GM06990 (cell line): ENCODE measurements at places on chromosomes 4 and X.

DNA sequence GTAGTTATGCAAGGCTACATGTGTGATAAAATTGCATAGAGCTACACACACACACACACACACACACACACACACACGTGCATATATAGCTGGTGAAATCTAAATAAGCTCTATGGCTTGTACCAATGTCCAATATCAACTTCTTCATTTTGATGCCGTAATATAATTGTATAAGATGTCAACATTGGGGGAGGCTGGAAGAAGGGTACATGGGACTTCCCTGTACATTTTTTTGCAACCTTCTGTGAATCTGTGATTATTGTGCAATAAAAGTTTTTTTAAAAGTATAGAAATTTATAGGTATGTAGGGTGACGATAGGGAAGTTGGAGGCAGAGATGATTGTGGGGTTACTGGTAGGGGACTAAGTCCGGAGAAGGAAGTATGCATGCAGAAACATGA is 105.5 kb downstream of the HDAC8 start:
- DNase-seq = no peak

- no peak for DNase-seq
Observed at GRCh38 chr4:64465263-64465662, 56.0 kb upstream of the TECRL start.

- no peak for DNase-seq
Observed at GRCh38 chrX:39501822-39502221, 595.9 kb downstream of the BCOR start.

GRCh38 chr4:3220476-3221183 is 28.3 kb upstream of the MSANTD1 start:
- no peak for DNase-seq

GRCh38 chrX:129786210-129786651 is 6.5 kb downstream of the SASH3 start:
- peak; percentile 70 for DNase-seq

GRCh38 chrX:50827996-50828395 is 14.0 kb upstream of the SHROOM4 start:
- DNase-seq = no peak

DNA sequence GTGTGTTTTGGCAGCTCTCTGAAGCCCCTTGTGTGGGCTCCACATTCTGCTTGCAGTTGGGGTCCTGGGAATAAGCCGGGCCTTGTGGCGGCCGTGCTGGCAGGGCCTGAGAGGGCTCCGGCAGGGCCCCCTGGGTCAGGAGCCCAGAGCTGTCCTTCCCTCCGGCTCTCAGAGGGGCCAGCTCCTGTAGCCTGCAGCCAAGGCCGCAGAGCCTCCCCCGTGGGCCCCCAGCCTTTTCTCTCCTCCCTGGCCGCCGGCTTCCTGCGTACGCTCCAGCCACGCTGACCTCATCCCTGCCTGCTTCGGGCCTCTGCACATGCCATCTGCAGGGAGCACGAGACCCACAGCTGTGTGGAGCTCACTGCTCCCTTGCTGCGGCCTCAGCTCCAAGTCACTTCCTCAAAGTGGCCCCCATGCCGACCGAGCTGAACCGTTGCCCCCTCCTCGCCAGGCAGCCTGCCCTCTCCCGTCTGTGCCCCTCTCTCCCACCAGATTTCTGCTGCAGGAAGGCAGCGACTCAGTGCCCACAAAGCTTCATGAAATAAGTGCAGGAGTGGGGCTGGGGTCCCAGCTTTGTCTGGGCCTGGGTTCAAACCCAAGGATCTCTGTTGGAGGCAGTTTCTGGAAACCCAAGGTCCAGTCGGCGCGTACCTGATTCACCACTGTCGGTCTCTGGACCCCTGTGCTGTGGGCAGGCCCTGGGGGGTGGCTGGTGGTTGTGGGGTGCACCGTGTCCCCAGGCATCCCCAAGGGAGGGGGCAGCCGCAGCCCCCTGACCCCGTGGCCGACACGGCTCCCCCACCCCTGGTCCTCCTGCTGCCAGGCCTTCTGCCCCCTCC is 57.1 kb upstream of the NKX1-1 start:
- DNase-seq = no peak

DNA sequence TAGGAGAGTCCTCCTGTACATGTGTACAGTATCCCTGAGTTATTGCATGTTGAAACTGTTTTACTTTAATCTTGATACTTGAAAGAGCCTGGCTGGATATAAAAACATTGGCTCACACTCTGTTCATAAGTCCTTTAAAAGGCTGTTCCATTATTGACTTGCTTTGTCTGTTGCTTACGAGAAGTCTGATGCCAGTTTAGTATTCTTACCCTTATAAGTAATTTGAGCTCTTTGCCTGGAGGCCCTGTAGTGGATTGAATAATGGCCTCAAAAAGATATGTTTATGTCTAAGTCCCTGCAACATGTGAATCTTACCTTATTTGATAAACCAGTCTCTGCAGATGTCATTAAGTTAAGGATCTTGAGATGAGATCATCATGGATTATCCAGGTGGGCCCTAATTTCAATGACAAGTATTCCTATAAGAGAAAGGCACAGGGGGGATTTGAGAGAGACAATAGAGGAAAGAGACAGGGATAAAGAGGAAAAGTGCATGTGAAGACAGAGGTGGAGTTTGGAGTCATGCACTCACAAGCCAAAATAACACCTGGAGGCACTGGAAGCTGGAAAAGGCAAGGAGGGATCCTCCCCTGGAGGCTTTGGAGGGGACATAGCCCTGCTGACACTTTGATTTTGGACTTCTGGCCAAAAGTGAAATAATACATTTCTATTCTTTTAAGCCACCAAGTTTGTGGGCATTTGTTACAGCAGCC is 98.1 kb downstream of the IRF2 start:
- no peak for DNase-seq

DNA sequence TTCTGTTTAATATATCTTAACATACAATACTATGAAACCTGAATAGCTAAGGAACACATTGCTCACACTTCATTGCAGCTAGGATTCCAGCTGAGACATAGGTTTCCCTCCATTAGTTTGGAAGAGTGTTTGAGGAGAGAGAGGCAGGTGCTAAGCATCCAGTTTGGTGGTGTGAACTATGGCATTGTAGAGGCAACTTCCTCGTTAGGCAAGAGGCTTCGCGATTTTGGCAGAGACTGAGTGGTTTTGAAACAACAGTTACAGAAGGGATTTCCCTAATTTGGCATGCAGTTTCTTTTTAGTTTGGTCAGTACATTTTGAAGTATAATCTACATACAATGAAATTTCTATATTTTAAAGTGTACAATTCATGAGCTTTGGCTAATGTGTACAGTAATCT is 117.1 kb upstream of the BMP3 start:
- no peak for DNase-seq

DNA sequence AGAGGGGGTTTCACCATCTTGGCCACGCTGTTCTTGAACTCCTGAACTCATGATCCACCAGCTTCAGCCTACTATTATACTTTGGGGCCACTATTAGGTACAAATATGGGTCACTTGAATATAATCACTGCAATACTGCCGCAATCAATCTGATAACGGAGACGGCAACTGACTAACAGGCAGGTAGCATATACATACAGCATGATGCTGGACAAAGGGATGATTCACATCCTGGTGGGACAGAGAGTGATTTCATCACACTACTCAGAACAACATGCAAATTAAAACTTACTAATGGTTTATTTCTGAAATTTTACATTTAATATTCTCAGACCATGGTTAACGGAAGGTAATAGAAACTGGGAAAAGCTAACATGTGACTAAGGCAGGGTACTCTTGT is 10.9 kb downstream of the LRBA start:
- DNase-seq = no peak

GRCh38 chr4:109947457-109947856 is 34.8 kb downstream of the EGF start:
- no peak for DNase-seq

DNA sequence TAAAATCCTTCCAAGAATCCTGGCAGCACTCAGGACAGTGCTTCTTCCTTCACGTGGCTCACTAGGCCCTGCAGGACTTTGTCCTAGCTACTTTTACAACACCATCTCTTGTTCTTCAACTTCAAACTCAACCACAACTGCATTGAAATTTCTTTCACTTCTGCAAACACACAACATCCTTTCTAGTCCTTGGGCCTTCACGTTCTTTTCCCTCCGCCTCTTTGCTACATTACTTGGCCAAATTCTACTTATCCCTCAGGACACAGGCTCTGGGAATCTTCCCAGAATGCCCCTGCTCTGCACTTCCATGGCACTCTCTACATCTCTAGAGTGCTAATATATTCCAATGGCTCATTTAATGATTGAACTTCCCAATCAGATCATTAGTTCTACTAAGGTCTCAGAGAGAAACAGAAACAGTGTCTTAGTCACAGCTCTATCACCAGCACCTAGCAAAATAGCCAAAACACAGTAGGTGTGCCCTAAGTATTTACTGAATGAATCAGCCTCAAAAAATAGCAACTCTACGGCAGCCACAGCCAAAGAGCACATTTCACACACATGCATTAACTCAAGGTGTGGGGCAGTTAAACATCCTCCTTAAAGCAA is 73.3 kb downstream of the MANBA start:
- DNase-seq = peak; percentile 49

DNA sequence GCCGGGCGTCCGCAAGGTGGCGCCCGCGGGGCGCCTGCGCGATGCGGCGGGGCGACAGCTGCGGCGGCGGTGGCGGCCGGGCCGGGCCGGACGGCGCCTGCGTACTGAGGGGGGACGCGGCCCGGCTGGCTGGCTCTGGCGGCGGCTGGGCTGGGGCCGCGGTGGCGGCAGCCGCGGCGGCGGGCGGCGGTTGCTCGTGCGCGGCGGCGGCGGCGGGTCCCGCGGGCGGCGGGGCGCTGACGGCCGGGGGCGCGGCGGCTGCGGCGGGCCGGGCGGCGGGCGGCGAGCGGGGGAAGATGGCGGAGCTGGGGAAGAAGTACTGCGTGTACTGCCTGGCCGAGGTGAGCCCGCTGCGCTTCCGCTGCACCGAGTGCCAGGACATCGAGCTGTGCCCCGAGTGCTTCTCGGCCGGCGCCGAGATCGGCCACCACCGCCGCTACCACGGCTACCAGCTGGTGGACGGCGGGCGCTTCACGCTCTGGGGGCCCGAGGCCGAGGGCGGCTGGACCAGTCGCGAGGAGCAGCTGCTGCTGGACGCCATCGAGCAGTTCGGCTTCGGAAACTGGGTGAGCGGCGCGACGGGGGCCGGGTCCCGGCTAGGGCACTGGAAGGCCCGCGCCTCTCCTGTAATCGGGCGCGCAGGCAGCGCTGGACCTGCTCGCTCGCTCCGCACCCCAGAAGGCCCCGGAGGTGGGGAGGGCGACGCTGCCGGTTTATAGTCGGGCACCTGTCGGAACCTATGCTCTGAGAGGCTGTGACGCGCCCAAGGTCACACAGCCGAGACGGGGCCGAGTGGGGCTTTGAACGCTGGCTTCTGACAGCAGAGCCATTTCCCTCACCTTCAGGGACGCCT is at the start of gene TADA2B:
TSS of gene TADA2B (plus strand) at position 89 of the 853 bp plus-strand sequence. CDS start at position 297, 208 bp downstream.
- peak; percentile 80 for DNase-seq

DNA sequence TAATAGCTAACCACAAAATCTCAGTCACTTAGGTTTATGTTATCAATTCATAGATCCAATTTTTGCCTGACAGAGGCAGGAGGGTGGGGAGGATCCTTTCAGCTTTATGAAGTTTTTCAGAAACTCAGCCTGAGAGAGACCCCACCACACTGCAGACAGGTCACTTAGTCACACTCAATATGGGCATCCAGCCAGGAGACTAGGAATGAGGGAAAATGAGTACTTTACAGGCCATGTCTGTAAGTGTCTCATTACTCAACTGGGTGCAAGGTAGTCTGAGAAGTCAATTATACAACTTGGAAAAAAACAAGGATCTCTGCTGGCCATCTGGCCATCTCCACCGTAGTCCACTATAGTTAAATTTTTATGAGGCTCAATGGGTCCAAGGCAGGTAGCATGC is 365.9 kb downstream of the INPP4B start:
- DNase-seq = no peak

DNA sequence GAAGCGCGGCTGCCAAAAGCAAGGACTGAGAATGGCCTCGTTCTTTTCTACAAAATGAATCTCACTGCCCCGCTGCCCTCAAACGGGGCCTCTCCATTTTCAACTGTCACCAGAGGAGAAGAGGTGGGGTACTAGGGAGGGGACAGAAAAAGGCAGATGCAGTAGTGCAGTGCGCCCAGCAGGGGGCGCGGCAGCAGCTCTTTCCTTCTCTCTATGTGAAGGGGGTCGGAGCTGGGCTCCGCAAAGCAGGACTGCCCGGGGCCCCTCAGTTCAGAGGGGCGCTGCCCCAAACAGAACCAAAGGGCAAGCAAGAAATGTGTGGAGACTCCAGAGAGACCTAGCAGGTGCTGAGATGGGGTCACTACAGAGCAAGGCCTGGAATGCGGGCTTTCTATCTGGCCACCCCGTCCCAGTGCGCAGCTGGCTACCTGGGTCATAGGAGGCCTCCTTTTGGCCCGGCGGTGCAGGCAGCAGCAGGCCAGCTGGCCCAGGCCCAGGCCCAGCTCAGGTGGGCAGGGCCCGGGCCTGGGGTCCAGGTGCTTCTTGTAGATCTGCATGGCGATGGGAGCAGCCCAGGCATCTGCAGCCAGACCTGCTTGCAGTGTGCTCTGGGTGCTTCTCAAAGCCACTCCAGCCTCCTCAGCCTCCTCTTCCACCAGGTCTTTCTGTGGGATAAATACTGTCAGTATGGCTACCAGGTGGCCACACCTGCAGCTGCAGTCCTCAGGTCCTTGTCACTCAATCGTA is 5.9 kb downstream of the IRAK1 start:
- DNase-seq = no peak

DNA sequence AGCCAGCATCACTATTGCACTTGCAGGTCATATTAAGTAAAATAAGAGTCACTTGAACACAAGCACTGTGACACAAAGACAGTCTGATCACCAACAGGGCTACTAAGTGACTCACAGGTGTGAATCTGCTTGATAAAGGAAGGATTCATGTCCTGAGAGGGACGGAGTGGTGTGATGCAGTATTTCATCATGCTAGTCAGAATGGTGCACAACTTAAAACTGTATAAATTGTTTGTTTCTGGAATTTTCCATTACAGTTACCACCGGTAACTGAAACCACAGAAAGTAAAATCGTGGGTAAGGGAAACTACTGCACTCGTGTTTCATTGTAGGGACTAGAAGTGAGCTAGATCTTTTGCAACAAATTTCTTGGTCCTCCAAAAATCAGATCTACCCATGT is 109.7 kb downstream of the ELOVL6 start:
- peak; percentile 20 for DNase-seq

GRCh38 chr4:152771741-152772533 is 7.6 kb downstream of the TIGD4 start:
- DNase-seq = peak; percentile 26

- DNase-seq = no peak
Observed at GRCh38 chr4:12555011-12555410, 929.1 kb downstream of the RAB28 start.

DNA sequence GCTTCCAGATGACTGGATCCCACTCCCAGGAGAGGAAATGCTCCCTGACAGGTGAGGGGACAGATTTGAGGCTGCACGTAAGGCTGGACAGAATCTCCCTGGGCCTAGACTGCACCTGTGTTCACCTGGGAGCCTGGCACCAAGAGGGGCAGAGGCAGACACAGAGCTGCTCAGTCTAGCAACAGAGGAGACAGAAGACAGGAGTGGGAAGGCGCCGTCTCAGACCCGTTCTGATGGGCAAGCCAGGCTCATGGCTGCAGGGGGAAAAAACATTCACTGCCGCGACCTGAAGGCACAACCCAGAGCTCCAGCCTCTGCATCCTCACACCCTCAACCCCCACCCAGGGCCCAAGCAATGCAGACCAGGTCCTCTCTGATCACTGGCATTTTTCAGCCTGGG is 16.8 kb downstream of the BCAP31 start:
- no peak for DNase-seq
